ENCODE measurements at places on chromosomes 13 and 19.

DNA sequence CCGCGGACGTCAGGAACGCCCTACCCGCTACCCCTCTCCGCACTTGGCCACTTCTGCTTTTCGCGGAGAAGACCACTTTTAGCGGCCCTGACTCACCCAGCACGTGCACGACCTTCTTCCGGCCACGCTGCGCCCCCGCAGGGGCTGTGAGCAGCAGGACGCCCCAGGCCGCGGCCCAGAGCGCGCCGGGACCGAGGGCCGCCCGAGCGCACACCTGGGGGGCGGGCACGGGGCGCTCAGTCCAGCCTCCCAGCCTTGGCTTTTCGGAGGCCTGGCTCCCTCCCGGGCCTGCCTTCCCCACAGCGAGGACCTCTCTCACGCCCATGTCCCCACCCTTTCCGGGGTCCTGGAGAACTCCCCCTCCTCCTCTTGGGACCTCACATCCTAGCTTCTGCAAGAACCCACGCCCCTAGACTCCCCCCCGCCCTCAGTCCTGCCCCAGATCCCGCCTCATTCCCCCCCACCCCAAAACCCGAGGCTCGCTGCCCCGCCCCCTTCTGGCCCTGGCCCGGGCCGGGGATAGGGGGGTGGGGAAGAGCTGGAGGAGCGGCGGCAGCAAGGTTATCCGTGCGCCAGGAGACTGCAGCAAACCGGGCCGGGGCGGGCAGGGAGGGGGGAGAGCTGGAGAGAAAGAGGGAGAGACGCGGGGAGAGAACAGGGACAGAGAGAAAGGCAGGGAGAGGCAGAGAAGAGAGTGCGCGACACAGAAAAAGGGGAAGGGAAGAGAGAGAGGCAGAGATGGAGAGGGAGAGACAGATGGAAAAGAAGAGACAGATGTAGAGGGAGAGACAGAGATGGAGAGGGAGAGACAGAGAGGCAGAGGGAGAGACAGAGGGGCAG, 11.5 kb downstream of the TM6SF2 start:
- DNase-seq = no peak

DNA sequence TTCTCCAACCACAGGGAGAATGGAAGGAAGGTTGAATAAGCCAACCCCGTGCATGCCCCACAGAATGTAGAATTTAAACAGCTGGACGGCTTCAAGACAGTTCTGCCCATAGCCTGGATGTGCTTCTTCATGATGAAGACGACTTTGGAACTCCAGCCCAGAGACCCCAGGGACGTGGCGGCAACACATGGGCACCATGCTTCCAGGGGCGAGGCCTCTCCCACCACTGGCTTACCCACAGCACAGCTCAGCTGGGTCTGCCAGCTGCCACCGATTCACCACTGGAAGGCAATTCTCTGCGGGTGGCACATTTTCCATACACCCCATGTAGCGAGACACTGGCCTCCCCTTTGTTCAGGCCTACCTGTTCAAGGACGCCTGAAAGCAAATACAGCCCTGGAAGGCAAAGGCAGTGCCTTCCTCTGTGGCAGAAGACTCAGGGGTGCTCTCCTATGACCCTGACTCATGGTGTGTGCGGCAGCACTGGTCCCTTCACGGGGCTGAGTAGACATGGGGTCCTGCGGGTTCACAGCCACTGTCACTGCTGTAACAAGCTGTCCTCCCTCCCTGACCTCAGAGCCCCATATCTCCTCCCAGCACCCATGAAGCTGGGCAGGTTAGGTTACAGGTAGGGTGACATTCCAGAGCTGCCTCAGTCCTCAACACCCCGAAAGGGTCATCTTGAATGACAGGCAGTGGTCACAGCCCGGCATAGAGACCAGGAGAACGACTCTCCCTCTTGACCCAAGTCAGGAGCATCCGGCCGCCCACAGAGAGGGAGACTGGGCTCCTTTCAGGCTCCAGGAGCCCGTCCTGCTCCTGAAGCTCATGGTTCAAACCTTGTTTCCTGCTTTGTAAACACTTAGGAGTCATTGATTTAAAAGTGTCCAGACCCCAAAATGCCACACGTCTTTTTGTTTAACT, 72.7 kb downstream of the SPACA7 start:
- no peak for DNase-seq

DNA sequence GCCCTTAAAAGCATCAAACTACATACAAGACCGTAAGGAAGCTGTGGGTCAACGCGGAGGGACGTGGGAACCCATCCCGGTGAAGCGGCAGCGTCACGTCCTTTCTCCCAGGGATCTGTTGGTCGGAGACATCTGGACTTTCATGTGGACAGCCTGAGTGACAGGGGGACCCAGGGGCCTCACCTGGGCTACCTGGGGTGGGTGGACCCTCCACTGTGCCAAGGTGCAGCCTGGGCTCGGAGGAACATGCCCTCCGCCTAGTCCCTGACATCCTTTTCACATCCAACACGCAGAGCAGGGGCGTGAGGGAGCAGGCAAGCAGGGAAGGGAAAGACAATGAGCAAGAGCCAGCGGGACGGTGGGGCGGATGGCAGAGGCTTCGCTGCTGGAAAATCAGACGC, 13.8 kb upstream of the GARIN5A start:
- no peak for DNase-seq

- DNase-seq = peak; percentile 55
These were observed 65.1 kb upstream of the GTF3A start for GRCh38 chr13:27359199-27359821.

- no peak for DNase-seq
These were observed 67.5 kb upstream of the DOCK9 start for GRCh38 chr13:99045396-99045795.

DNA sequence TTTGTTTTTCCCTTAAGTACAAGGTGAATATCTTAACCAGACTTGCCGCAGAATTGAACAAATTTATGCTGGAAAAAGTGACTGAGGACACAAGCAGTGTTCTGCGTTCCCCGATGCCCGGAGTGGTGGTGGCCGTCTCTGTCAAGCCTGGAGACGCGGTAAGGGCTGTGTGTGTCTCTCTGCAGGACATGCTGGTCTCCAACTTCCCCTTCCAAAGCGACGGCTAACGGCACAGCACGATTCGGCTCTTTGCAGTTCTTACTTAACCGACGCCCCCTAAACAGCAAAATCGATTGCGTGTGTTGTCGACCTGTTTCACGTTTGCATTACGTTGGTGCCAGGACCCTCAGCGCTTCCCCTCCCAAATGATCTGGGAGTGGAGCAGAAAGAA, 73.2 kb downstream of the GGACT start:
- no peak for DNase-seq

- DNase-seq = no peak
These were observed 1.9 kb upstream of the LMTK3 start for GRCh38 chr19:48513289-48514122.

- DNase-seq = no peak
These were observed 34.9 kb downstream of the SIPA1L3 start for GRCh38 chr19:37941782-37942515.

DNA sequence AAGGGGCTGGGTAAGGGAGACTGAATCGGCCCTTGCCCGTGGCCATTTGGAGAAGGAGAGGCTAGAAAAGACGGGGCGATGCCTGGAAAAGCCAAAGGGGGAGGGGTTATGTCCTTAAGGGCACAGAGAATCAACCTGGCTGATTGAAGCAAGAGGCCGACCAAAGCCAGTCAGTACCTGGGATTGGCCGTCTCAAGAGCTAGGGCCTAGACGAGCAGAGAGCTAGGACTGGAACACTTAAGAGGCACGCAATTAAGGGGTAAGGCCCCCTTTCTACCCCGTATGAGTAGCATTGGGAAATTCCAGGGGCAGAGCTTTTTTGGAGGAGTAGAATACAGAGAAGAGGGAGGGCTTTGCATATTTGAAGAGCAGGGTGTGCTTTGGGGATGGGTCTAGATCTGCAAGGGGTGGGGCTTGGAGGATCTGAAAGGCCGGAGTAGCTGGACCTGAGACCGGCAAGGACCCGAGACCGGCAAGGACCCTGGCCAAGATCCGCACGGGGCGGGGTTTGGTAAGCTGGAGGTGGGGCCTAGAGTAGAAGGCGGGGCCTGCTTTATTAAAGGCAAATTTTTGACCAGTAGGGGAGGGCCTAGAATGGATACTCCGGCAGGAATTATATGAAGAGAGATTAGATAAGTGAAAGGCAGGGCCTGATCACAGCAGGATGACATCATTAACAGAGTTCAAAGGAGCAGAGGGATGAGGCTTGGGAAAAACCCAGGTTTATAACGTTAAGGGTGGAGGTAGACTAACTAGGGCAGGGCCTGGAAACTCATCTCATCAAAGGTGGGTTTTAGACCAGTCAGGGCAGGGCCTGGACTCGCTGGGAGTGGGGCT, 10.7 kb upstream of the CACNG6 start:
- DNase-seq = no peak

DNA sequence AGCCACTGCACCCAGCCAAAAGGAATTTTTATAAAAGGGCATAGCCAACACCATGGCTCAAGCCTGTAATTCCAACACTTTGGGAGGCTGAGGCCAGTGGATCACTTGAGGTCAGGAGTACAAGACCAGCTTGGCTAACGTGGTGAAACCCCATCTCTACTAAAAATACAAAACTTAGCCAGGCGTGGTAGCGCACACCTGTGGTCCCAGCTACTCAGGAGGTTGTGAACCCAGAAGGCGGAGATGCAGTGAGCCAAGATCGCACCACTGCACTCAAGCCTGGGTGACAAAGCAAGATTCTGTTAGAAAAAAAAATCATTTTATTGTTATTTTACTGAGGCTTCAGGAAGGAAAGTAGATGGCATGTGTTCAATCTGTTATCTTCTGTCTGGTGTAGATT, 31.3 kb upstream of the FOXO1 start:
- no peak for DNase-seq

DNA sequence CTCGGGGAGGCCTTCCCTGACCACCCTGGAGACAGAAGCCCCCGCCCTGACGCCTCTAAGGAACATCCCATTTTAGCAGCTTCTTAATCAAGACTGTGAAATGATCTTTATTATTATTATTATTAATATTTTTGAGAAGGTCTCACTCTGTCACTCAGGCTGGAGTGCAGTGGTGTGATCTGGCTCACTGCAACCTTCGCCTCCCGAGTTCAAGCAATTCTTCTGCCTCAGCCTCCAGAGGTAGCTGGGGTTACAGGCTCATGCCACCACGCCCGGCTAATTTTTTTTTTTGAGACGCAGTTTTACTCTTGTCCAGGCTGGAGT, 3.6 kb upstream of the DAND5 start:
- no peak for DNase-seq

- DNase-seq = no peak
These were observed 1511.0 kb upstream of the SLC10A2 start for GRCh38 chr13:104577071-104577815.

DNA sequence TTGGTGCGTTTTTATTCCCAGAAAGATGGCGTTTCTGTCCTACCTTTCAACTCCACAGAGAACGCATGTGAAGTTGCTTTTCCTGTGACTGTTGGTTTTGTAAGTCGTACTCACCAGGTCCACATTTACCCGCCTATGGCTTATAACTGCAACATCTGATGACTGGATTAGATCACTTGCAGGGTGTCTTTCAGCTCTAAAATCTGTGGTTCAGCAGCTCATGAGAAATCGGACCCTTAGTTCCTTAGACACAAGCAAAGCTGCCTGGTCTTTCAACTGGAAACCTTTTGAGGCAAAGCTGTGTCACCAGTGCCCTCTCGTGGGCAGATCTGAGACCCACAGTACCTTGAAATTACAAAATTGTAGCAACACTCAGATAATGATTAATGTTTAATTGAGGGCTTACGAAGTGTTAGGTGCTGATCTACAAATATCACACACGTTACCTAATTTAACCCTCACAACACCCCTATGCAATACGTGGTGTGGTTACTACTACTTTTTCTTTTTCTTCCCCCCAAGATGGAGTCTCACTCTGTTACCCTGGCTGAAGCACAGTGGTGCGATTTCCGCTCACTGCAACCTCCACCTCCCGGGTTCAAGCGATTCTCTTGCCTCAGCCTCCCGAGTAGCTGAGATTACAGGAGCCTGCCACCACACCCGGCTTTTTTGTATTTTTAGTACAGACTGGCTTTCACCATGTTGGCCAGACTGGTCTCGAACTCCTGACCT, 65.4 kb downstream of the RUBCNL start:
- DNase-seq = peak; percentile 21

GRCh38 chr13:26517936-26518335, 39.5 kb upstream of the WASF3 start:
- DNase-seq = no peak

- no peak for DNase-seq
These were observed 2898.1 kb downstream of the PCDH9 start for GRCh38 chr13:64332048-64332447.

DNA sequence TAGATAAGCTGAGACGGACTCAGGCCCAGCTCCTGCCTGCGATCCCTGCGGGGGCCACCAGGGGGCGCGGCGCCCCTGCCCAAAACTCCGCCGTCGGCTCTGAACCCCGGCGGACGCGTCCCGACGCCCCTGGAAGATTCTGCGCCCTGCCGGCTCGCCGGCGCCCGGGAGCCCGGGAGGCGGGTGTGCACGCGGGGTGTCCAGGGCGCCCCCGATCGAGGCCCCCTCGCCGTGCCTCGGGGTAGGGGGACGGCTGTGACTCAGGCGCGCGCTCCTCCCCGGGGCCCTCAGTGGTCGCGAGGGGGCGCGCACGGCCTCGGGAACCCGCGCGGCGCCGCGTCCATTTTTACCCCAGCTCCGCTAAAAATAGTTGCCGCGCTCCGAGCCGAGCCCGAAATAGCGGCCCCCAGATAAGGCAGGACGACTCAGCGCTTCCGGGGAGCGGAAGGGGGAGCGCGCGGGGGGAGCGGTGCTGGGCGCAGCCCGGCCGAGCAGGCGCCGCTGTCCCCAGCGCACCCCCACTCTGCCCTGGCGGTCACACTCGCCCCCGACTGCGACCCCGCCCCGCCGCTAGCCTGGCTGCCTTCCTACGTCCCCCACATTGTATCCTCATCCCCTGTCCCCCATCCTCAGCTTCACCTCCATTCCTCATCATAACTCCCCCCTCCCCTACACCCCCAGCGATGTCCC, 16.0 kb upstream of the ERCC1 start:
- no peak for DNase-seq

DNA sequence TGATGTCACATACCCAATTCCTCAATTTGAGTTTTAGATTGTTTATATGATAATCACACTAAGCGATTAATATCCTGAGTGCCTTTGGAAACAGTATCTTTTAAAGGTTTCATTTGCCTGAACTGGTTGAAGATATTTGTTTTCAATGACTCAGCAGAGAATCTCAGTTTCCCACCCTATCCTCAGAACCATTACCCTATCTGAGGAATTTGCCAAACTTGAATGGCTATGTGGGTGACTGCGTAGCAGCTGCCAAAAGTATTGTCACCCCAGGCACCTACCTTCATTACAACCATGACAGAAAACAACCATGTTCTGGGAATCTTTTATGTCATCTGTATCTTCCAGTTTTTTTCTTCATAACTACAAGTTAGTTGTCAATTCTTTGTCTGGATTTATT, 440.1 kb upstream of the NBEA start:
- no peak for DNase-seq

DNA sequence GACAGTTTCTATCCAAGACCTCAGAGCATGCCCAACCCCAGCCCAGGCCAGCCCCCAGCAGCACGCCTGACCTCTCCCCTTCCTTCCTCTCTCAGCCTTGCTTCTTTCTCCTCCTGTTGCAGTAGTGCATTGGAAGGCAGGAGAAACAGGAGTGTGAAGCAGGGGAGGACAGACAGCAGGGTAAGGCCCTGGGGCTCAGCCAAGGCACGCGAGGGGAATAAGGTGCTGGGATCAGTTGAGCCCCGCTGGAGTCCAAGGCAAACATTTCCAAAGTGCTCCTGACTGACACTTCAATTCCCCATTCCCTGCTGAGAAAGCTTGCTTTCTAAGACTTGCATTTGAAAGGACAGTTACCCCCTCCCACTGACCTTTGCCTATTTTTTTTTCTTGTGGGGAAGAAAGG, 73.1 kb upstream of the OLFM4 start:
- DNase-seq = no peak

GRCh38 chr13:45456196-45456972, 8.4 kb upstream of the COG3 start:
- no peak for DNase-seq

GRCh38 chr13:102830646-102831045, 15.2 kb upstream of the ERCC5 start:
- no peak for DNase-seq
